T-helper 1 cell (primary cell): ENCODE measurements at places on chromosomes 7 and 10.

DNA sequence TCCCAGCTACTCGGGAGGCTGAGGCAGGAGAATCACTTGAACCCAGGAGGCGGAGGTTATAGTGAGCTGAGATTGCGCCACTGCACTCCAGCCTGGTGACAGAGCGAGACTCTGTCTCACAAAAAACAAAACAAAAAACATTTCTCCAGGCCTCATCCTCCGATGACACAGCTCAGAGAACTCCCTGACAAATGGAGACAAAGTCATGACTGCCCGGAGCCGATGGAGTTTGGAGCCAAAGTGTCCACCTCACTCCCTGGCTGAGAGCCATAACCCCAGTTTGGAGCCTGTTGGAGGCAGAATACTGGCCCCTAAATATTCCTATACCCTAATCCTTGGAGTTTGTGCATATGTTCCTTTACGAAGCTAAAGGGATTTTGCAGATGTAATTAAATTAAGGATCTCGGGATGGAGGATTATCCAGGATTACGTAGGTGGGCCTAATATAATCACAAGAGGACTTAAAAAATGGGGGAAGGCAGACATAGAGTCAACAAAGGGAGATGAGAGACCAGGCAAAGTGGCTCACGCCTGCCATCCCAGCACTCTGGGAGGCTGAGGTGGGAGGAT, 22.7 kb downstream of the SSC4D start:
- no peak for DNase-seq

- DNase-seq, result no peak
Observed at GRCh38 chr10:113452146-113452845, 100.6 kb upstream of the HABP2 start.

GRCh38 chr7:31955641-31956040, 114.6 kb downstream of the PDE1C start:
- DNase-seq, result no peak

GRCh38 chr7:127690806-127691205, 38.8 kb downstream of the SND1 start:
- DNase-seq, result no peak

GRCh38 chr10:6310977-6311376, 108.2 kb downstream of the PFKFB3 start:
- no peak for DNase-seq

DNA sequence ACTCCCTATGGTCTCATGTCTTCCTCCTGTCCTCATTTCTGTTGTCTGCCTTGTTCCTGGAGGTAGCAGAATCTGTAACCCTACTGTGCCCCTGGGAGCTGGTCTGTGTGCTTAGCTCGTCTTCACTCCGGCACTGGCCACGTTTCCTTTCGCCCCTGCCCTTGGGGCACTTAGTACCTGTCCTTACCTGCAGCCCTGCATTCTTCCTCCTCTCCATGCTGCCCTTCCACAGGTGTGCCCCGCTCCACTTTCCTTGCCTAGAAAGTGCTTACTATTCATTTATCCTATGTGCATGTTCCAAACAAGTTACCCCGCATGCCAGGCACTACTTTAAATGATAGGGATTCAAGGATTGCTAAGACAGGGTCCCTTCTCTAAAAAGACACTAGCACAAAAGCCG, 199.9 kb upstream of the ZMIZ1 start:
- no peak for DNase-seq

GRCh38 chr10:1402816-1403507, 334.4 kb downstream of the ADARB2 start:
- no peak for DNase-seq

DNA sequence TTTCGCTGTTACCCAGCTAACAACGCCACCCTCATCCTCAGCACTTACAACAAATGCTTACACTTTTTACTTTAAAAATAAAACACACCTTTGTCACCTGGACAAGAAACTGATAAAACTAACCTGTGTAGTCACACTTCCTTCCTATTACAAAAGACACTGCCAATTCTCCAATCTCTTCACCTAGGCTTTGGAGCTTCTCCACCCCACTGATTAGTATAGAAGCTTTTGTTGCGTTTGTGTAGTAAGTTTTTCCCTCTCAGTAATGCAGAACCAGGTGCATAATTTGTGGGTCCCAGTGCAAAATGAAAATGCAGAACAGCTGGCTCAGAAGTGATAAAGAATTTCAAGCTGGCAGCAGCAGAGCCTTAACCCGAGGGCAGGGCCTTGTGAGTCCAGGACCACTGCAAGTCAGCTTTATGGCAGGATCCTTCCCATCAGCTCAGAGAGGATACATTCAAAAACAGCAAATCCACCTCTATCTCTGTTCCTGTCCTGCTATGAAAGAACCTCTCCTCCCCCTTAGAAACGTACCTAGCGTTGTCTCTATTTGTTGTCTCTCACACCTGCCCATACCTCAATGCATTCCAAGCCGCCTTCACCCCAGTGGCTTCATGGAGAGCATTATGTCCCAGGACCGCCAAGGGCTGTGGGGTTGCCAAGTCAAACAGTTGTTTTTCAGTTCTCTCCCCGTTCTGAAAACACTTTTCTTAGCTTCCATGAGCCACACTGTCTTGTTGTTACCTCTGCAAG, 40.3 kb upstream of the EGFR start:
- no peak for DNase-seq

GRCh38 chr7:2760098-2760889, 72.3 kb downstream of the AMZ1 start:
- DNase-seq, result no peak

DNA sequence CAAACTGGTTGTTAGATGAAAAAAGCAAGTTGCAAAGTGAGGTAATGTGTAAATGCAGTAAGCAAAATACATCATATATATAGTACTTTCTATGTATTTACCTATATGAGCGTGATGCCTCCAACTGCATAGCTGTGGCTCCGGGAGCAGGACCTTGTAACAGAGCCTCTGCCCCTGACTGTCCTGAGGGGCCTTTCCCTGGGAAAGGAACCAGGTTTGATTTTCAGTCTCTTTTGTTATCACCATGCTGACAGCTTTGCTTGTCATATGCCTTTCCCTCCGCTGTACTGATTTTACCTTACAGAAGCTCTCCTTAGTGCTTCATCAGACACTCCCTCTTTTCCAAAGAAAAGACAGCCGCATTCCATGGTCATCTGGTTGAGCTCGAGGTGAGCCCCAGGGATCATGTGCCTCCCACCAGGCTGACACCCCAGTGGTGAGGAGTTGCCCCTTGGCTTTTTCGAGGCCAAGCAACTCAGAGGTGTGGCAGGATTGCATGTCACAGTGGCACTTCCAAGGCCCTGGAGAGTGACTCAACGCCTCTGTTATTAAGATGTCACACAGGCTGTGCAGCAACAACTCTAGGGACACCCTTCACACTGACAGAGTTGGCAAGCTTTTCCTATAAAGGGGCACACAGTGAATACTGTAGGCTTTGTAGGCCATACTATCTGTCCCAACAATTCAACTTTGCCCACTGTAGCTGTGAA, 78.9 kb downstream of the ALOX5 start:
- no peak for DNase-seq

GRCh38 chr10:10126218-10126617, 891.5 kb upstream of the CELF2 start:
- no peak for DNase-seq

DNA sequence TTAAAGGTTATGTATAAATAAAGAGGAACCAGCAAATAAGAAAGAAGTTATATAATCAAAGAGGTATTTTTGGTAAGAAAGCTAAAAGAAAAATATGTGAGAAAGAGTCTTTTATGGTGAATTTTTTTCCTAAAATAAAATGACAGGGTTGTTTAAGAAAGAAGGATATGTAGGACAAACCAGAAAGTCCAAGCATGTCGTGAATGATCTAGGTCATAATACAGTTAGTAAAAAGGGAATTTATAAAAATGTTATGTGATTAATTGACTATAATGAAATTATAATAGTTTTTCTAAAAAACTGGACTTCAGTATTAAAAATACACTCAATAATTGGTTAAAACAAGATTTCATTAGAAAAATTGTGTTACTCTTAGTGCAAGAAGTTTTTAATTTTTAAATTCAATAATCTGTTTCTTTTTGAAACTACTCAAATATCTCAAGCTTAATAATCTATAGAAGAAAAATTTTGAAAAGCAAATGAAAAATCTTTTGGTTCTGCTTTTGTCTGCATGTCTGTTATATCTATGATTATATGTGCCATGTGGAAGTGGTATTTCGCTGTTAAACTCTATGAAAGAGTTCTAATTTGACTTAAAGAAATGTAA, 23.3 kb downstream of the AVL9 start:
- DNase-seq, result no peak

DNA sequence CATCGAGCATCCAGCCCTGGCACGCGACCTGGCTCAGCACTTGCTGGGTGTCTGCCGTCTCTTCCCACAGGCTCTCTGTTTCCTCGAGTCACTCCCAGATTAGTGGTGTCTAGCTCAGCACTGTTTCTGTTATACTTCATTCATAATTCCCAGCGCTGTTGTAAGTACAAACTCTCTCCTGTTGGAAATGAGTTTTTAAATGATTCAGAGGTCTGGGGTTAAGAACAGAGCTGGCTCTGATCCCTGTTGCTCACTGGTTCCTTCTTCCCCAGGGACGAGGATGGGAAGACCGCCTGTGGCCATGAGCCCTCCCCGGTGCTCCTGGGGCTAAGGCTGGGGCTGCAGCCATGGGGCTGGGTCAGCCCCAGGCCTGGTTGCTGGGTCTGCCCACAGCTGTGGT, 17.3 kb upstream of the C10orf95 start:
- DNase-seq, result no peak

DNA sequence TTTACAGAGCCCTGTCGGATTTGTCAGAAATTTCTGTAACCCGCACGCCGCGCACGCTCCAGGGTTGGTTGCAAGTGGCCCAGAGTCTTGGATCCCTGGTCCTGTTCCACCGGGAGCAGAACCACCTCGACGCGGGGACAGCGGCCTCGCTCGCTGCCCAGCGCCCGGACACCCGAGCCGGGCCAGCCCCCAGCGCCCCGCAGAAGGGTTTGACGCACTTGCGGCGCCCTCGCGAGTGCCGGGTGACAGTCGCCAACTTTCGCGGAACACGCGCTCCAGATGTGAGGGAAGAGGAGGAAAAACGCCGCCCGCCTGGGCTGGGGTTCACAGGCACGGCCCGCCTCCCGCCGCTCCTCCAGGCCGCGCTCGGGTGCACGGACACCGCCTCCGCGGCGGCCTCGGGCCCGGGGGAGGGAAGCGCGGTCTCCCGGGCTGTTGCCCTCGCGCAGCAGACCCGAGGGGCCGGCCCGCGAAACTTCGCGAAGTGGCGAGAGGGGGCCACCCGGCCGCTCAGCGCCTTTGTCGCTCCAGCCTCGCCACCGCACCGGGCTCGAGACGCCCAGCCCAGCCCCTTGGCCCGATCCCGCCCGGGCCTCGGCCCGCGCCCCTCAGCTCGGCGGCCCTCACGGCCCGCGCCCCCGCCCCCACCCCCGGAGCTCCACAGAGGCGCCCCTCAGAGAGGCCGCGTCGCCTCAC, 514 bp downstream of the RNF216 start:
- peak; percentile 8 for DNase-seq

DNA sequence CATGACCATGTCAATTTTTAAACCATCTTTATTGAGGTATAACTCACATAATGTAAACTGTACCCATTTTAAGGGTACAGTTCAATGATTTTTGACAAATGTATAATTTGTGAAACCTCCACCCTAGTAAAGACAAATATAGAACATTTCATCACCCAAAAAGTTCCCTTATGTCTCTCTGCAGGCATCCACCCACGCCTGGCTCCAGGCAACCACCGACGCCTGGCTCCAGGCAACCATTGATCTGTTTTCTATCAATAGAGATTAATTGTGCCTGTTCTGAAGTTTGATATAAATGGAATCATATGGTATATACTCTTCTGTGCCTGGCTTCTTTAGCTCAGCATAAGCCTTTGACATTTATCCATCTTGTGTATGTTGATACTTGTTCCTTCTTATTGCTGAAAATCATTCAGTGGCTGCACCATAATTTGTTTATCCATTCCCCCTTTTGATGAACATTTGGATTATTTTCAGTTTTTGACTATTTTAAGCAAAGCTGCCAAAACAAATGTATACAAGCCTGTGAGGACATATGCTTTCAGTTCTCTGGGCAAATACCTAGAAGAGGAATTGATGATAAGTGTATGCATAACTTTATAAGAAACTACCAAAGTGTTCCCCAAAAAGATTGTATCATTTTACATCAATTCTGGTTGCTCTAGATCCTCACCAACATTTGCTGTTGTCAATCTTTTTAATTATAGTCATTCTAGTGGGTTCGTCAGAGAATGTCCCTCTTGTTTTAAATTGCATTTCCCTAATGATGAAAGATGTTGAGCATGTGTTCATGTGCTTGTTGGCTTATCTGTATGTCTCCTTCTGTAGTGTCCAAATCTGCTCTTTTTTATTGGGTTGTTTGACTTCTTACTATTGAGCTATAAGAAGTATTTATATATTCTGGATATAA, 55.7 kb upstream of the HECTD2 start:
- no peak for DNase-seq

DNA sequence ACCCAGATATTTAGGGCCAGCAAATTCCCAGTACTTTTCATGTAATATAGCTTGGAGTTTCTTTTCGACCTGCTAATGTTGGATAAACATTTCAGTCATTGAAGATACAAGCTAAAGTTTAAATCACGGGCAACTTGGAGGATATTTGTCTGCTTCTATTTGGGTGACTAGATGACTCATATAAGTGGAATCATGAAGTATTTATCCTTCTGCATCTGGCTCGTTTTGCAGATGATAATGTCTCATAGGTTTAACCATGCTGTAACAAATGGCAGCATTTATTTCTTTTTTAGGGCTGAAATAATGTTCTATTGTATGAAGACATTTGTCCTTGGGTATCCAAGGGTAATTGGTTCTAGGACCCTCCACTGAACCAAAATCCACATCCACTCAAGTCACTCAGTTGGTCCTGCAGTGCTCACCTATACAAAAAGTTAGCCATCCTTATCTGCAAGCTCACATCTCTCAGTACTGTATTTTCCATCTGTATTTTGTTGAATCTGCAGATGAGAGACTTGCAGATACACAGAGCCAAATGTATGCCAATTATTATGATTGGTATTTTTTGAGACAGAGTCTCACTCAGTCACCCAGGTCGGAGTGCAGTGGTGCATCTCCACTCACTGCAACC, 187.2 kb upstream of the CSTF2T start:
- no peak for DNase-seq

DNA sequence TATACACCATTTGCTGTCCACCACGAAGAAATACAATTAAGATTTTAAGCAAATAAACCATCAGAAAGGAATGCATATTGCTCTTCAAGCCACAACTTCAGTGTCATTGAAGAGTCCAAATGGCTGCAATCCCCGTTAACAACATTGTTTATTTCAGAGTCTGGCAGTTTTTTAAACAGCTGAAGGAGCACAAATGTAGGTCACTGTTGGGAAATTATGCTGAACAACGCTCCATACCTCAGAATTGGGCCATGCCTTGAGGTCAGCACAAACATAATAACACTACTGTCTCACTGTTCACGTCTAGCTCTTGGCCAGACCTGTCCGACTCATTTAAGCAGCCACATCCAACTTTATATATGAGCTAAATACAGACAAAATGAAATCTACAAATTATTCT, 453.9 kb upstream of the GHITM start:
- DNase-seq, result no peak

DNA sequence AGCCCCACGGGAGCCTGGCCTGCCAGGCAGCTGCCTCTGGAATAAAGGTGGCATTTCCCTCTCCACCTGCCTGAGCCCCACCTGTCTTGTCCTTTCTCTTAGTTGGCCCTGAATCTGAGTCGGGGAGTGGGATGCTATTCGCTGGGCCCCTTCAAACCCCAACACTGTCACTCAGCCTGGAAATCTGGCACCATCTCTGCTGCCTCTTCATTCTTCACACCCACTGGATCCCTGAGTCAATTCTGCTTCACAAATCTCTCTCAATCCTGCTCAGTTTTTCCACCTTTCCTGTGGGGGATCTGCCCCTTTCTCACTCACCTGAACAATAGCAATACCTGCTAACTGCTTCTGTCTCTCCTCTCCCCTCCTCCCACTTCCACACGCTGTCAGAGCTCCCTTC, 10.6 kb downstream of the CRTAC1 start:
- DNase-seq, result no peak
